NCI-H2081 treated with DMSO at 0.1 percent for 48 hours (cell line): ENCODE measurements at places on chromosomes 13 and 19.
A peak's percentile ranks its signal among the peaks of the same experiment; 100 is the strongest.

DNA sequence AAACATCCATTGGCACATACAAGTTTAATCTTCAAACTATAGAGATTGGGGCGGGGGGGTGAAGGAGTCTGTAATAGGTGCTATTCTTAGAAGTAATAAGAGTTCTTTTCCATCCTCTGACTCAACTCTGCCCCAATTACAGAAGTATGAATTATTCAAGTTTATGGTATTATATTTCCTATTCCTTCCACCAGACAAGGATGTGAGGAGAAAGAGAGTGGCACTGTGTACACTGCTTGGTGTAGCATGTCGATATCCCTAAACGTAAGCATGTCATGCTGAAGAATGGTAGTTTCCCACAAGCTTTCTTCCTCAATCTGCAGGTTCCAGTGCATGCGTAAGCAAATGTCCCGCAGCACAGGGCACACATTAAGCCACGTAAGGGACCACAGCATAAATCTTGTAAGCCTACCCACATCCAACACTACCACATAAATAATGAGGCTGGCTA is 14.1 kb downstream of the BRD4 start:
- no peak for DNase-seq

- DNase-seq: no peak
Measured at GRCh38 chr19:23345838-23346237, 49.4 kb downstream of the ZNF91 start.

DNA sequence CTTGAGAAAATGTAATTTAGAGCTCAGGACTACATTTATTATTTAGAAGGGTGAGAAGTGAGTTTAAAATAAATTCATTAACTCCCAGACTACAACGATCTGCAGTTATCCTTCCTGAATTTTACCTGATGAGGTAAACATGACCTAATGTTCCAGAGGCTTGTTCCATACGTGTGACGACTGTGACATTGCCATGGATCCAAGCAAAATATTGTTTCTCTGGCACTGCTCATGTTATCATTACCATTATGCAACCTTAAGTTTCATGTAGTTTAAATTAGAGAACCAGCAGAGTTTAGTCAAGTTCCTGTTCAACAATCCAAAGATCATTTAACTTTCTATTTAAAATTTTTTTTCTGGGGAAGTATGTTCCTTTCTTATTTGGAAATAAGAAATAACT is 279.6 kb downstream of the KLF5 start:
- DNase-seq: no peak

GRCh38 chr13:40342901-40343300 is 323.5 kb downstream of the FOXO1 start:
- DNase-seq: no peak

- no peak for DNase-seq
Measured at GRCh38 chr19:32877977-32878745, 8.6 kb upstream of the SLC7A9 start.

DNA sequence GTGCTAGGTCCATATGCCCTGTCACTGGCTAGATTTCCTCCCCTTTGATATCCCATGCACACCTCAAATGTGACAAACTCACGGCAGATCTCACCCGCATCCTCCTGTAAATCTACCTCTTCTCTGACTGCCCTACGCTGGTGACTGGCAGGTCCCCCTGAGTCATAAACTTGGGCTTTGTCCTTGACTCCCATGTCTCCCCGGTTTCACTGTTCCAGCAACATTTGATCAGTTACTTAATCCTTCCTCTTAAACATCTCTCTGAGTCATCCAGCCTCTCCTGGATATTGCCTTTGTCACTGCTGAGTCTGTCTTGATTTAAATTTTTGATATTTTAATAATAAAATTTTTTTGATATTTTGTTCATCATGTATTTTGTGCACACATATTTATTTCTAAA is 26.5 kb downstream of the FAM216B start:
- no peak for DNase-seq

DNA sequence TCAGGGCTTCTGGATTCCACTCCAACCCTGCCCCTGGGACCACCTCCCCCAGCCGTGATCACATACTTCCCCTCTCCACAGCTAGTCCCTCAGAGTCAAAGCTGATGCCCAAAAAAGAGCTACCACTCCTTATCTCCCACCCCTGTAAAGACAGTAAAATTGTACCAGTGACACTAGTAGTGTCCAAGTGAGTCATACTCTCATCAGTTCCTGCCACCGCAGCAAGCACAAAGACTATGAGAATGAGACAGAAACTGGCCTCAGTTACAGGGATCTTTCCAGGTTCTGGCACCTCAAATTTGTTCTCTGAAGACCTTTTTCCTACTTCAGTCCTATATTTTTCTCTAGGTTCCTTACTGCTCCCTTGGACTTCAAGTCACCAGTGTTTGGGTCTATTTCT is 144.2 kb downstream of the SPRY2 start:
- DNase-seq: no peak

DNA sequence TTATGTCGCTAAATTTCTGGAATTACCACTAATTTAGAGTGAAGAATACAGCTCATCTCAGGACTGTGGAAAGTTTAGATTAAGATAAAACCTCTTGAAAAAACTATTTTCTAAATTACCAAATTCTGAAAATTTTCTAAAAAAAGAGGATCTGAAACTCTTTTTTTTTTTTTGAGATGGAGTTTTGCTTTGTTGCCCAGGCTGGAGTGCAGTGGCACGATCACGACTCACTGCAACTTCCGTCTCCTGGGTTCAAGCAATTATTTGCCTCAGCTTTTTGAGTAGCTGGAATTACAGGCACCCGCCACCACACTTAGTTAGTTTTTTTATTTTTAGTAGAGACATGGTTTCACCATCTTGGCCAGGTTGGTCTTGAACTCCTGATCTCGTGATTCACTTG is 16.6 kb upstream of the ZNF253 start:
- DNase-seq: no peak

- no peak for DNase-seq
Measured at GRCh38 chr19:41709951-41710645, 1.7 kb downstream of the CEACAM5 start.

GRCh38 chr19:50465986-50466705 is 10.2 kb upstream of the EMC10 start:
- no peak for DNase-seq

DNA sequence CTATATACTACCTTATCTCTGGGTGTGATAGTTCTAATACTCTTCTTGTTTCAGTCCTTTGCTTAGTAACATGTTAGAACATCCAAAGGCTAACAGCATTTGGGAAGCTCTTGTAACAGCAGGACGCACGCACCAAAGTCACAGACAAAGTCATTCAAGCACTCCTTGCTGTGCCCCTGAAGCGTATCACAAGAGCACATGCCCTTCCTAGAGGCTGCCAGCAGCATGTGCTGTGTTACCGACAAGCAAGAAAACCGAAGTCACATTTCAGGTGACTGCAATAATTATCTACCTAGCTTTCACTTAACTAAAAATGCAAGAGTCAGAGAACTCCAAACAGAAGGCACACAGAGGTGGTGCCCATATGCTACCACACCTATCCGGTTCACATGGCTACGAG is 194.1 kb downstream of the KLF12 start:
- DNase-seq: no peak

GRCh38 chr19:16057062-16057461 is 19.2 kb upstream of the TPM4 start:
- DNase-seq: no peak

DNA sequence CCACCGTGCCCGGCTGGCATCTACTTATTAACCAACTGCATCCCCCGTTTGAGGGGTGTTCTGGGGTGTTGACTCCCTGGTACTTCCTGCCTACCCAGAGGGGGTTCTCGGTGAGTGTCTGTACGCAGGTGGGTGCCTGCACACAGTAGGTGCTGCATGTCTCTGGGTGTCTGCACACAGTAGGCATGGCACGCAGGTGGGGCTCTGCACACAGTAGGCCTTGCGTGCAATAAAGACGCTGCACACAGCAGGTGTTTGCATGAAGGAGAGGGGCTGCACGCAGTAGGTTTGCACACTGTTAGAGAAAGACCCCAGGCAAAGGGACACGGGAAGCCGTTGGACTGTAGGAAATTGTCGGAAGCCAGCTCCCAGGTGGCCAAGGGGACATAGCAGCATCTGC is 11.2 kb downstream of the GADD45B start:
- no peak for DNase-seq

DNA sequence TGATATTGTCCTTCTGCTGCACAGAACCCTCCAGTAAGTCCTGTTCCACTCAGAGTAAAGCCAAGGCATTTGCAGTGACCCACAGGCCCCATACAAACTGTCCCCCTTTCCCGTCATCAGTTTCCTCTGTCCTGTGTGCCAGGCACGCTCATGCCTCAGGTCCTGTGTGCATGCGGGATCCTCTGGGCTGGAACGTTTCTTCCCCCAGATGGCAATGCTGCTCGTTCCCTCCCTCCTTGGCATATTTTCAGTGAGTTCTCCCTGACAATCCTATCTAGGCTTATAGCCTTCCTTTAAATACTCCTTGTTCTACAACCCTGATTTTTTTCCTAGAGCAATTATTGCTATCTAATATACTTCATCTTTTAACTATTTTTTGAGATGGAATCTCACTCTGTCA is 5.7 kb downstream of the OPA3 start:
- DNase-seq: no peak

GRCh38 chr19:53545271-53546065 is 7.5 kb downstream of the ZNF331 start:
- DNase-seq: no peak

DNA sequence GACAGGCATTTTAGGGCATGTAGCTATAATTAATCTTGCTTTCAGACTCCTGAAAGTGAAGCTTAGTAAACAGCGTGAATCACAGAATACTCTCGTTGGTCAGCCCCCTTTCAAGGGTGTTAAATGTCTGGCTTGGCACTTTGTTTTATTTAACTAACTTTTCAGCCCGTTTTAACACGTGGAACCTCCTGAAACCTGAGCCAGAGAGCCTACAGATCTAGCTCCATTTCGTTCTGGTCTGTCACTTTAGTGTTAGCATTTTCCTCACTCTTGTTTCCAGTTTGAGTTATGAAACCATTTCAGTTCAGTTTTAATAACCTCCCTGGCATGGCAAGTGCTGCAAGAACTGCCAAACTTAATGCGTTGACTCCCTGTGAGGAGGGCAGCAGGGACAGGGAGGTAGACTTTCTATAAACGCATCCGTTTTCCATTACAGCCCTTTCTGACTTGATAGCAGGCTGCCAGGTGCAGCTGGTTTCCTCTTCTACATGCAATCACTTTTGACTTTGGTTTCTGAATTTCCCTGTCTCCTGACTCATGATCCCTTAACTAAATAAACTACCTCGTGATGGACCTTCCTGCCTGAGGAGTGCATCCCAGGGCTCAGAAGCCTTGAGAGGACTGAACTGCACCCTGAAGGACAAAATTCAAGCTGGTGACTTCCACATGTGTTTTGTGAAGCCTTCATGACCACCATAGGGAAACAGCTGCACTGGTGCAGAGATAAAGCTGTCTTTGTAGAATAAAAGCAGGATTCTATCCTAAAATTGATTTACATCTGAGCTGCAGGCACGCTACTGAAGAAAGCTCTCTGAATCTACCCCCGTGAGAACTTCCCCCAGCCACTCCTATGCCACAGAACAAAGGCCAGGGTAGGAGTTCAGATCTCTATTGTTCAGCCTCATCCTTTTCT is 192.6 kb downstream of the DLEU7 start:
- DNase-seq: no peak

- no peak for DNase-seq
Measured at GRCh38 chr13:47705185-47705584, 295.9 kb downstream of the SUCLA2 start.

DNA sequence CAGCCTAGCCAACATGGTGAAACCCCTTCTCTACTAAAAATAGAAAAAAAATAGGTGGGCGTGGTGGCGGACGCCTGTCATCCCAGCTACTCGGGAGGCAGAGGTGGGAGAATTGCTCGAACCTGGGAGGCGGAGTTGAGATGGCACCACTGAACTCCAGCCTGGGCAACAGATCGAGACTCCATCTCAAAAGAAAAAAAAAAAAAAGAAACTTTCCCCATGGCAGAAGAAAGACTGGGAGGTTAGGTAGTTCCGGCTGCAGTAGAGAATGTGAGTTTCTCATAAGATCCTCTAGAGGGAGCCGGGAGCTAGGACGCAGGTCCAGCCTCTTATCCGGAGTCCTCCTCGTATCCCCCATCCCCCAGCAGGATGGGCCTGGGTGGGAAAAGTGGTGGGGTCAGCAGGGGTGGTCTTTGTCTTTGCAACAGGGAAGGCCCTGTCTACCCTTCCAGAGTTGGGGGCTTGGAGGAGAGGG is 13.2 kb upstream of the CREB3L3 start:
- DNase-seq: peak; percentile 10

GRCh38 chr19:11480715-11481533 is at the start of gene ELAVL3:
Gene ELAVL3 (minus strand): TSS chr19:11481046. CDS start chr19:11480608, 438 bp downstream.
- DNase-seq: peak; percentile 8

- DNase-seq: no peak
Measured at GRCh38 chr19:13795595-13796300, 505 bp downstream of the ZSWIM4 start.

GRCh38 chr13:29908416-29909080 is 58.1 kb upstream of the UBL3 start:
- no peak for DNase-seq

GRCh38 chr19:42497492-42498168 is 30.7 kb downstream of the CEACAM1 start:
- DNase-seq: no peak

DNA sequence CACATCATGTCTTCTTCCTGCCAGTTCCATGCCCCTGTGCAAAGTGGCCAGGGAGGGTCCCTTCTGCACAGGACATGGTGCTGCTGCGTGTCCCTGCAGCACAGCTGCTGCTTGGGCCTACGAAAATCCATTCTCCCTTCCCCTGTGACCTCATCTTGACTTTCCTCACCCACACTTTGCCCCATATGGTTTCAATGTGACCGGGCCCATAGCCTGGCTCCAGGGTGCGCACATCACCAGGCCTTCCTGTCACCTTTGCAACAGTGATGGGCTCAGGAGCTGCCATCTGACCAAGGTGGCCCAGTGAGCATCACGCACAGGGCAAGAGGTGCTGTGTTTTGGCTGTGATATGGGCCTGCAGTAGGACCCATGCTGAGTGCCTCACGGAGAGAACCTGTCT is 10.8 kb downstream of the PPP1R12C start:
- no peak for DNase-seq

GRCh38 chr19:38543807-38544568 is 73.8 kb downstream of the MAP4K1 start:
- peak; percentile 1 for DNase-seq

GRCh38 chr13:66751691-66752090 is 478.4 kb downstream of the PCDH9 start:
- no peak for DNase-seq

- no peak for DNase-seq
Measured at GRCh38 chr13:110568612-110569011, 7.1 kb upstream of the RAB20 start.

DNA sequence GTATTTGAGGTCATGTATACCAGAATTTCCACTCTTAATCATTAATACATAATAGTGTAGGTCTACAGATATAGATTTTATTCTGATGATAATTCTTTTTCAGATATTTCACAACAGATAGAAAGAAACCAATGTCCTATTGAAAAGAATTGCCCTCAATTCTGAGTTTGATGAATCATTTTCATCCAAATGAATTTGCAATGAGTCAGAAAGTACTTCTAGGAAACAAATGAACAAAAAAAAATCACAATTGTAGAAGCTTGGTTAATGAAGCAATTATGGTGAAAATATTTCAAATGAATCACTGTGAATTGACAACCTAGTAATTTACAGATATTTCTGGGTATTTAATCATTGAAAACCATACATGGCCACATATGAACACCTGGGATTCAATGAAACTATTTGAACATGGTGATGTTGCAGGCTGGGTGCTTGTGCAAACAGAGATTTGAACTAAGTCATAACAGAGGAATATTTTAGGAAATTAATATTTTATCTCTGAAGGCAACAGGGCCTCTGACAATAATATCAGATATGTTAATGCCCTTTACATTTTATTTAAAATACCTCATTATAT is 360.9 kb downstream of the SLITRK5 start:
- no peak for DNase-seq

- no peak for DNase-seq
Measured at GRCh38 chr19:7858109-7858770, 15.9 kb downstream of the PRR36 start.
